ENCODE measurements at places on chromosomes 2 and 18.

DNA sequence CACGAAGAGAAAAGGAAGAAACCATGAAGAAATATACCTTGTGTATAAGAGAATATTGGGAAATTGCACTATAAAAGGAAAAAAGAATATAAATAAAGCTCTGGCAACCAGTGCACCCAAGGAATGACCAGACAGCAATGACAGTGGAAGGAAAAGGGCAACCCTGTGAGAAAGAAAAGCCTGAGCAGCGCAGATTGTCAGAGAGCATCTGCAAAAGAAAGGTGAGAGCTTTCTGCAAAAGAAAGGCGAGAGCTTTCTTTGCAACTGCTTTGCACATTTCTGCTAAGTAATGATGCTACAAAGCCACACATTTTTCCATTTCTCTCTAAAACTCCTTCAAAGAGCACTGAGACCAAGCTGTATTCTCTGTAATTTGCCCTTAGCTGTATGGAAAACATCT, 83.6 kb downstream of the CTNNA2 start:
- no peak for DNase-seq

- no peak for DNase-seq
Measured at GRCh38 chr18:415617-416612, 84.6 kb downstream of the COLEC12 start.

DNA sequence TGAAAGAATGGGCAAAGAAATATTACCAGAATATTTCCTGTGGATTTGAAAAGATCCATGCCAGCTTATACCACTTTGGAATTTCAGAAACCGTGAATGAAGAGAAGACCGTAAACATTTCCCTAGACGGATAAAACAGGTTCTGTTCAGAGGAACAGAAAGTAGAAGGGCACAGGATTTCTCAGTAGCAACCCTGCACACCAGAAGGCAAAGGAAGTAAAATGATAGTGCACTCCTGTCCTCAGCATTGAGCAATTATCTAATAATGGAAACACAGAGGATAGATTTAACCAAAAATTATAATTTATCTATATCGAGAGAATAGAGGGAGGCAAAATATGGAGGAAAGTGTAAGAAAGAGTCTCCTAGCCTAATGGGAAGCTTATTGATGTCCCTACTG, 87.0 kb upstream of the ITGA6 start:
- DNase-seq, result no peak

- DNase-seq, result no peak
Measured at GRCh38 chr2:159894145-159894838, 96.3 kb upstream of the CD302 start.

DNA sequence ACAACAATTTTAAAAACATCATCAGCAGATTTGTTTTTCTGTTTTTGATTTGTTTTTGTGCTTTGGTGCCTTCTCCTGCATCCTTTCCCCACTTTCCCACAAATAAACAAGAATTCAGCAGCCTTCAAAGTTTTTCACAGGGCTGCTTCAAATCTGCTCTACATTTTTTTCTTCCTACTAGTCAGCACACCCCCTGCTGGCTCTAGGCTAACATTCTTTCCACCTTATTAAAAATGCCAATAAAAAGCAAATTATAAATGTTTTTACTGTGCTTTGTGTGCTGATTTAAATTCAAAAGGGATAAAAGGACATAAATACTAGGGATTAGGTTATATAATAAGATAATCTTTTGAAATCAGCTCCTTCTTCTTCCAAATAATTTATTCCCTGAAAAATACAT, 6.2 kb upstream of the CNTNAP5 start:
- DNase-seq, result no peak

DNA sequence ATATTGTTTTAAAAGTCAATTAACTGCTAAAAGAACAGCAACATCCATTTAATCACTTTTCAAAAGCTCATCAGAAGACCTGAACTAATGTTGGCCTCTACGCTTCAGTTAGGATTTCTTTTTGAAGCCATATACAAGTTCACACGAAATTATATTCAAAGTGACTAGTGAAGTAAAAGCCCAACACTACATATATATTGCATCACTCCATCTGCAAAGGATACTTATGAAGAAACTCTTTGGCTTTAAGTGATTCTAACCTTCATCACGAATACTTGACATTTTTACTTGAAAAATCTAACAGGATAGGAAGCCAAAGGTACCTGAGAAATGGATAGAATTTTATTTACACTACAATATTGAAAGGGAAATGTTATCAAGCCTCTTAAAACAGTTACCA, 50.4 kb downstream of the LRPPRC start:
- no peak for DNase-seq

GRCh38 chr18:22183698-22184170, 14.3 kb downstream of the GATA6 start:
- DNase-seq, result no peak

DNA sequence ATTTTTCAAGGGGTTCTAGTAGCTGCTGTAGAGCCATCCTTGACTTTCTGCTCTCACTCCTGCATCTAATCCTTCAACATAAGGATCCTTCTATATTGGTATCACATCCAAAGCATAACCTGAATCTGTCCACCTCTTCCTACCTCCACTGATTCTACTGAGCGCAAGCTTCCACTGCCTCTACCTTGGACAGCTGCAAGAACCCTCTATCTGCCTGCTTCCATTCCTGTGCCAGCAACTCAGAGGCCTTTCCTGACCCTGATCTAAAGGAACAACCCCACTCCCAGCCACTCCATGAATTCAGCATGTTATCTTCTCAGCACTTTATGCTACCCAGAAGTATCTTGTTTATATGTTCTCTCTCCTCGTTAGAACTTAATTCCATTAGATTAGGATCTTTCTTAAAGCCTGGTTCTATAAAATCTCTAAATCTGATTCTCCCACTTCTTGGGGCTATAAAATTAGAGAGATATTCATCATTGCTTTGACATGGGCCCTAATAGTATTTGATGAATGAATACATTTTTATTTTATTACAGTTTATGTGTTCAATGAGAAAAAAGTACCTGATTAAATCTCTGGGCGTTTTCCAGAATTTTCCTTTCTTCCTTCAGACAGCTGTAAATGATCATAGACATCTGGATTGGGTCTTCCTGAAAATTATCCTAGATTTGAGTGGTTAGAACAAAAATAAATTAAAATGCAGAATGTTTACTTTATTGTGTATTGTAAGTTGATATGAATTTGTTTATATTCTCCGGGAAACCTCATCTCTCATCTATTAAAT, 6.8 kb downstream of the STAT1 start:
- no peak for DNase-seq

- peak; percentile 44 for DNase-seq
Measured at GRCh38 chr18:45664824-45665763, 49.8 kb downstream of the SLC14A2 start.

- DNase-seq, result no peak
Measured at GRCh38 chr2:162457490-162457889, 113.6 kb downstream of the GCA start.

GRCh38 chr2:197675711-197676188, 363 bp upstream of the RFTN2 start:
- no peak for DNase-seq

DNA sequence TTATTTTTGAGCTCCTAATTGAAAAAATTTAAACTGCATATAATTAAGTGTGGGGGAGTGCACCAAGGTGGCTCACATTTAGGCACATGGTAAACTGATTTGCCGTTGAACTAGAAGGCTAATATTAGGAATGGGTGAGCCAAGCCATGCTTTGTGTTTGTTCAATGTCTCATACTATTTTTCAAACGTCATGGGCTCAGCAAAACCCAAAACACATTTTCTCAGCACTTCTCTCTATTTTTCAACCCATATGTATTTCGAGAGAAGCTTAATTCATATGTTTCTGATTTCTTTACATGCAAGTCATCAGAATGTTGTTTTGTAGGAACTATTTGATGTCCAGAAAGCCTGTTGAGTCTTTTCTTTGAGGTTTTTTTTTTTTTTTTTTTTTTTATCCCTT, 291.2 kb downstream of the TCF4 start:
- DNase-seq, result no peak

GRCh38 chr2:33525666-33526065, 49.2 kb downstream of the RASGRP3 start:
- DNase-seq, result no peak

DNA sequence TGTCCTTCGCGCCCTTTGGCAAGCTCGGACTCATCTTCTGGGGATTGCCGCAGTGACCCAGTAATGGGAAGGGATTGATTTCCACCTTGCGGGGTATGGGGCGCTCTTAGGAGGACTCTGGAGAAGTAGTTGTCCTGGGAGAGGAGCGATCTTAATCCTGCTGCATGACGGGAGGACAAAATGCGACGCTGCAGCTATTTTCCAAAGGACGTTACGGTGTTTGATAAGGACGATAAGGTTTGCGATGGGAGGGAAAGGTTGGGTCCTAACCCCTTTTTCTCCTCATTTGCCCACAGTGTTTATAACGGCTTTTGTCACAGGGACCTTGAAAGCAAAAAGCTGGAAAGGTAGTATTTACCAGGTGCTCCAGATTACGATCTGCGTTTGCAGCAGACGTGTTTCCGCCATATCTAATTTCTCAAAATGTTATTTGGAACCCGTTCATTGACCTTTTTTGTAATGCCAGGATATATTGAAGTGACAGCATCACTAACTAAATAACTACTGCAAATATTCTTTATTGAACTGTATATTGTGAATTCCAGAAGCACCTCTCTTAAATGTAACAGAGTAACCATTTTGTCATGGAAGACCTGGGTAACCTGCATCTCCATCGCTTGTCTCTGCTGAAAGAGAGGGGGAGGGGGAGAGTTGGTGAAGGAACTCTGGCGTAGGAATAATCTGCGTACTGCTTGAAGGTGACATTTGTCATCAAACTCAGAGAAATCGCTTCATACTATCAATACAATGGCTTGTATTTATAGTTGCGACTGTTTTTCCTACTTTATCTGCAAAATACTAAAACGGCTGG, 590 bp downstream of the MDH1 start:
- DNase-seq, result no peak

GRCh38 chr2:140842110-140842509, 1288.7 kb downstream of the LRP1B start:
- DNase-seq, result no peak

DNA sequence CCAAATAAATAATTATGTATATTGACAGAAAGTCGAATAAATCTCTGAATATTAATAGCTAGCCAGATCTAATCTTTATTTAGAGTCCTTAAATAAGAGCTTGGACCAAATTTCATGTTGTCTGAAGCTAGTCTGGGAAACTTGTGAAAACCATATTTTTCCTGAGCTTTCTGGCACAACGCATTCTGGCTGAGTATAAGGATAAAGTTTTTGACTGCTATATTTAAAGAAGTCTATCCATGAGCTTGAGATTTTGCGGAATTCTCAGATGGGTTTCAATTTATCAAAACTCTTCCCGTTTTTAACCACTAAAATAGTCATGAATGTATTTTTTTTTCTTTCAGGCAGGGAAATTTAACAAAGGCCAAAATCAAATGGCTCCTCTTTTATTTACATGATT, 23.8 kb downstream of the FAP start:
- DNase-seq, result no peak

GRCh38 chr2:241811952-241812729, 3.1 kb downstream of the NEU4 start:
- DNase-seq, result no peak

GRCh38 chr2:26840937-26841610, 6.9 kb upstream of the DPYSL5 start:
- no peak for DNase-seq

DNA sequence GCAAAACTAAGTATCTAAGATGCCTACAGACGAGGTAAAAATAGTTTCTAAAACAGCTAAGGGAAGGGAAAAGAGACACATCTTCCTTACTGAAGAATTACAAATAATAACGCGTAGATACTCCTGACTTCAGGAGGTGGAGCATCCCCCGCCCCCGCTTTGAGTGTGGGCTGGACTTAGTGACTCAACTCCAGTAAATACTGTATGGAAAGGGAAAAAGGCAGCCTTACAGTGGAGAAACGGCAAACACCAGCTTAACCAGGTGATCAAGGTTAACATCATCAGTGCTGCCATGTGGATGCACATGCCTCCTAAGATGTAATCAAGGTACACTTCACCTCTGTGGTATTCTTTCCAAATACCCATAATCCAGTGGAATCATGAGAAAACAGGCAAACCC, 47.9 kb downstream of the HADHB start:
- DNase-seq, result no peak

DNA sequence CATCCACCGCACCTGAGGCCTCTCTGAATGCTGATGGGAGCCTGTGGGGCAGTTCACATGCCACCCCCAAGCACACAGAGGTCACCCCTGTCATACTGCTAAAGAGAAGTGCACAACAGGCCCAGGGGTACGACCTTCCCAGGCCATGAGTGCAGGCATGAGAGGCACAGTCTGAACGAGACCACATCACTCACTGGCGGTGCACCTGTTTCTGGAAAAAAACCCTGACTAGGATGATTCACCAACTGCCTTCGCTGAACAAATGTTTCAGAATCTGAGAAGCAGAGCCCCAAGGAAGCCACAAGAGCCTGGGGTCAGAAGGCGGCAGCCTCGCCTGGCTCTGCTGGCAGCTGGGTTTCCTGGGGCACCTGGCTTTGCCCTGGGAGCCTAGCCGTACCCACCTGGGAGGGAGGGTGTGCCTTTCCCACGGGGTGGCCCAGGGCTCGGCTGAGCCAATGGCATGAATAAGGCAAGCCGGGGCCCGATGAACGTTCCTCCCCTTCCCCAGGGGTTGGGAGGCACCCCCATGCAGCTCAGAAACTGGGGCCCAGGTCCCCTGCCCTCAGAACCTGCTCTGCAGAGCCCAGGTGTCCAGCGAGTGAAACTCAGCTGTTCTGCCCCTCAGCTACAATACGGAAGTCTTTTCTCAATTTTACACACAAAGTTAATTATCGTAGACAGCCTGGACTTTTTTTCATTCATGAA, 73.8 kb downstream of the HDAC4 start:
- peak; percentile 76 for DNase-seq

DNA sequence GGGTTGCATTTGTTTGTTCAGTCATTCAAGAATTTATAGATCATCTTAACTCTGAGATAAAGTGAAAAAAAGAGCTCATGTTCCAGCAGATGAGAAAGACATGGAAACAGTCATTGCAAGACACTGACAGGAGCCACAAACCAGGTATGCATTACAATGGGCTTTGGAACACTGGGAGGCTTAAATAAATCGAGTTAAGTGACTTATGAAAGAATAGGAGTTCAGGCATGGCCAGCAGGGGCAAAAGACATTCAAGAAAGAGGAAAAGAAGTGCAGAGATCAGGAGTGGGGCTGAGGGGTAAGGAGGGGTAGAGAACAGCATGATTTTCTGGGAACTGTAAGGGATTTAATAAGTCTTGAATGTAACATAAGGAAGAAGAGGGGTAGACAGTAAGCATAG, 121.2 kb upstream of the EPC2 start:
- DNase-seq, result no peak

GRCh38 chr2:239605976-239606375, 205.2 kb upstream of the HDAC4 start:
- no peak for DNase-seq

GRCh38 chr2:144267239-144267638, 252.7 kb downstream of the ZEB2 start:
- no peak for DNase-seq
